Cerebellum (tissue), 4 donors: ENCODE measurements at places on chromosomes 1 and 21. TPM values are rescaled to one million over a fixed set of nuclear protein-coding genes. Genes with fewer than 3 reads are reported as not detected.

DNA sequence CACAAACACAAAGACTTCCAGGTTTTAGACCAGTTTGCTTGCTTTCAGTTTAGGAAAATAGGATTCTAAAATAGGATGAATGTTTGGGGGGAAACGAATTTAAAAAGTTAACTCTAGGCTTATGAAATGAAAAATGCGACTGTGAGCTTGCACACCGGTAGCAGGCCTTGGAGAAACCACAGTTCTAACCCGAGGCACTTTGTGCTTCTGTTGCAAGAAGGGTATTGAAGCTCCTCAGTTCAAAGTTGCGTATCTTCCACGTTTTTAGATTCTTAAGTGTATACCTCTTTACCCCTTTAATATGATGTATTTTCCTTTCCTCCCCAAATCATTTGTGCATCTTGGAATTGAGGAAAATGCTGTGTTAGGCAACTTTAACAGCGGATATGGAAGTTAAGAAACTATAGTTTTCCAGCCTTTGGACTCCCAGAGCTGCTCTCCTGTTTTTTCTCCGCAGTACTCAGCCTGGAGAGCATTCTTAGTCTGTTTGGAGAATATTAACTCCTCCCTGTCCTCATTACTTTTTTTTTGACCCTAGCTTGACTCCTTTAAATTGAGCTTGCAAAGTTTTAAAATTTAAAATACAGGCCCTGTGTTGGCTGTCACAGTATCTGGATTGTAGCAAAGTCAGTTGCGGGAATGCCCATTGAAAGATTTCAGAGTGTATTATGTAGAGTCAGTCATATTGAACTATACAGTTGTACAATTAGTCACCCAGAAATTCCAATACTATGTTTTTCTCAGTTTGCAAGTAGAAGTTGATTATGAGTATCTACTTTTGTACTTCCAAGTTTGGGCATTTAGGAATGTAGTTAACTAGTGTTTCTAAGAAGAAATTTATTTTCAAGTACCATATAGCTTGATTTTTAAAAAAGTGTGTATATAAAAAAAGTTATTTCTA lies 2.6 kb downstream of the MRPS6 start:
- DNase-seq: no peak

Gene UBE4B
- 38.0 TPM for total RNA-seq

DNA sequence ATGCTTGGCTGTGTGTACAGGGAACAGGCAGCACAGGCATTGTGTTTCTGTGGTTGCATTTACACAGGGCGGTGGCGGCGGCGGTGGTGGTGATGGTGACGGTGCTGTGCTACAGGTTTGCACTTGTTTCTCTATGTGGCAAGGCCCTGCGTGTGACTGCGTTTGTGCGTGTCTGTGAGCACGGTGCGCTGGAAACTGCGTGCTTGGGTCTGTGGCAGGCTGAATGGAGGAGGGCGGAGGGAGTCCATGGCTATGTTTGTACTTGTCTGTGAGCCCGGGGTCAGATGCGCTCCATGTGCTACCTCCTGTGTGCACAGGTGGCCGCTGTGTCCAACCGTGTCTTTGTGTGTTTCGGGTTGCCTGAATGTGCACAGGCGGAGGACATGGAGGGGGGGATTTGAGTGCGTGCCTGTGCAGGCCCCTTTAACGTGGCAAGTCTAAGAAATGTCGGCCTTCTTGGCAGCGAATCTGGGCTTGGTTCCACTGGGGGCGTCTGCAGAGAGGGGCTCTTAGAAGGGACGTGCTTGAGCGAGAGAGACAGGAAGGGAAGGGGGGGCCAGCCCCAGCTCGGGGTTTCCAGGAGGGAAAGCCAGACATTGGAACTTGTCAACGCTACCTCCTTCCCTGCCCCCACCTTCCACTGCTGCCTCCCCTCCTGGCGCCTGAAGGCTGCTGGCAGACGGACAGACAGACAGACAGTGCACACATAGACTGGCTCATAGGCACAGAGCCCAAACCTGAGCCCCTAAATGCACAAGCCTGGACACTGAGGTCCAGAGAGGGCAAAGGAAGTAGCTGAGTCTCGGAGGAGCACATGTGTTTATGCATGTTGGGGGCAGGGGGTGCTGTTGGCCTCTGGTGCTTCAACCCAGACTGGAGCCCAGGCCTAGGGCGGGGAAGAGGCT lies 32.7 kb upstream of the WASF2 start:
- peak; percentile 69 for DNase-seq

- no peak for DNase-seq
Observed at GRCh38 chr1:236520445-236521005, 3.3 kb upstream of the LGALS8 start.

Gene TRPM2
- total RNA-seq: 4.0 TPM
